Common myeloid progenitor, CD34-positive (primary cell): ENCODE measurements at places on chromosomes 7 and 10.

- no peak for DNase-seq
These were observed 22.9 kb upstream of the ANTXRL start for GRCh38 chr10:46263831-46264268.

DNA sequence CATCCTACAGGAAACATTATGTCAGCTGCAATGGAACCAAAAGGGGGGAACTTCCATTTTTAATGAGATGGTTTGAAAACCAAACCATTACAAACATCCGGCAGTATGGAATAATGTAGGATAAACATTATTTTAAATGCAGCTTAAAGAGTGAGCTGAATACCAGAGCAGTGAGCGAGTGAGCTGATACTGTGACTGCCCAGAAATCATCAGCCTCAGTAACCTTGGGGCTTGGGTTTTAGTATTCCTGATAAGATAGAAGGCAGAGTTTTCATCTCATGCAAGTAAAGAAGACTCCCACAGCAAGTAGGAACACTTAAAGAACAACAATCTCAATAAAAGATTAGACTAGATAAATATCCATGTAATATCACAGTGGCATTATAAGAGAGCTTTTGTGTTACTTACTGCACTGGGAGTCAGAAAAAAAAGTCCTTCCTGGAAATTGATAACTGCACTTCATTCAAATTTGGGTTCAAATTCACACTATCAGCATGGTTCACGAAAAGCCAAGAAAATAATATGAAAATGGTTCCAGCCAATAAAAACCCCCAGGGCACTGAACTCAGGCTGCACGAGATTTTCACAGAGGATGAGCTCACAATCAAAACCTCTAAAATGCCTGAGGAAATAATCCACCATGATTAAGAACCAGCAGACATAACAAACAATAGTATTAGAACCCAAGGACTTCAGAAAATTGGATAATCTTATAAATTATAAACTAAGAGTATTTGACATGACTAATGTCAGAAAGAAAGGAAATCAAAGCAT, 115.7 kb downstream of the MTPAP start:
- DNase-seq = no peak

DNA sequence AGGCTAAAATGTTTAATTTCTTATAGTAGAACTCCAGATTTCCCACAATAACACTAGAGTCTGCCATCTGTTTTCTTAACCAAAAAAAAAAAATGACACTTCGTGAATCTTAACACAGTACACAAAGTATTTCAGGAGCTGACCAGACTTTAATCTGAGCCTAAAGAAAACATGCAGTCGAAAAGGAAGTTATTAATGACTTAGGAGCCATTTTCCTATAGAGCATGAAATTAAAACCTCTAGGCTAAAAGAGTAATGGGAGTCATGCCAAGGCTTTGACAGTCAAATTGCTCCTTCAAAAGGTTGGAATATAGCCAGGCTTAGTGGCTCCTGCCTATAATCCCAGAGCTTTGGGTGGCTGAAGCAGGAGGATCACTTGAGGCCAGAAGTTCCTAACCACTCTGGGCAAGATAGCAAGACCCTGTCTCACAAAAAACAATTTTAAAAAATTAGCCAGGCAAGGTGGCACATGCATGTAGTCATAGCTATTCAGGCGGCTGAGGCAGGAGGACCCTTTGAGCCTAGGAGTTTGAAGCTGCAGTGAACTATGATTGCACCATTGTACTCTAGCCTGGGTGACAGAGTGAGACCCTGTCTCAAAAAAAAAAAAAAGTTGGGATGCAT, 13.6 kb downstream of the MICU1 start:
- DNase-seq = no peak

DNA sequence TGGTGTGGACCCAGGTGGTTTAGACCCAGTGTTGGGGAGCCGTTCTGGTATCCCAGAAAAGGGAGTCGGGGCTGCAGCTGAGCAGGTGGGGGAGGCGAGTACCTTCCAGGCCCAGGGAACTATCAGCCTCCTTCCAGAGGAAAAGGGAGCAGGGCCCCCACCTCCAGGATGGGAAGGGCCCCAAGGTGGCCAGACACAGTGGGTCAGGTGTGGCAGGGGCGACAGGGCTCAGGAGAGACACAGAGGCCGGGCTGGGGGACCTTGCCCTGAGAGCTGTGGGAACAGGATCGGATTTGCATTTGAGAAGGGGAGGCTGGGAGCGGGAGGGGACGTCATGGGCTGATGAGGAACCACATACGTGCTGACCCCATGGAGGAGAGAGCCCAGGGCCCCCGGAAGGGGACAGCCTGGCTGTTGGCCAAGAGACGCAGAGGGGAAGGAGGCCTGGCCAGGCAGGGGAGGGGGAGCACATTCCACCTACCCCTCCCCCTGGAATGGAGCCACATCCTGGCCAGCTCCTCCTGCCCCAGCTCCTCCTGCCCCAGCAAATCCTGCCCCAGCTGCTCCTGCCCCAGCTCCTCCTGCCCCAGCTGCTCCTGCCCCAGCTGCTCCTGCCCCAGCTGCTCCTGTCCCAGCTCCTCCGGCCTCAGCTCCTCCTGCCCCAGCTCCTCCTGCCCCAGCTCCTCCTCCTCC, 9.7 kb upstream of the TTYH3 start:
- peak; percentile 45 for DNase-seq

DNA sequence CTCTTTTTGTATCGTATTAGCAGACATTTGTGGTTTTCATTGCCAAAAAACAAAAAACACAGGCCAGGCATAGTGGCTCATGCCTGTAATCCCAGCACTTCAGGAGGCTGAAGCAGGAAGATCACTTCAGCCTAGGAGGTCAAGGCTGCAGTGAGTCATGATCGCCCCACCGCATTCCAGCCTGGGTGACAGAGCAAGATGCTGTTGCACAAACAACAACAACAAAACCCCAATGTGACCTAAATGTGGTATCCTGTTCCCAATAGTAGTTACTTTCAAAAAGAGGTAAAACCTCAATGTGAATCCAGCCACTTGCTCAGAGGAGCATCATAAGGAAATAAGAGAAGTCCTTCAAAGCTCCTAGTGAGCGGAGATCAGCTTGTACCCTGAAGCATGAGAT, 45.8 kb upstream of the SKAP2 start:
- peak; percentile 3 for DNase-seq

DNA sequence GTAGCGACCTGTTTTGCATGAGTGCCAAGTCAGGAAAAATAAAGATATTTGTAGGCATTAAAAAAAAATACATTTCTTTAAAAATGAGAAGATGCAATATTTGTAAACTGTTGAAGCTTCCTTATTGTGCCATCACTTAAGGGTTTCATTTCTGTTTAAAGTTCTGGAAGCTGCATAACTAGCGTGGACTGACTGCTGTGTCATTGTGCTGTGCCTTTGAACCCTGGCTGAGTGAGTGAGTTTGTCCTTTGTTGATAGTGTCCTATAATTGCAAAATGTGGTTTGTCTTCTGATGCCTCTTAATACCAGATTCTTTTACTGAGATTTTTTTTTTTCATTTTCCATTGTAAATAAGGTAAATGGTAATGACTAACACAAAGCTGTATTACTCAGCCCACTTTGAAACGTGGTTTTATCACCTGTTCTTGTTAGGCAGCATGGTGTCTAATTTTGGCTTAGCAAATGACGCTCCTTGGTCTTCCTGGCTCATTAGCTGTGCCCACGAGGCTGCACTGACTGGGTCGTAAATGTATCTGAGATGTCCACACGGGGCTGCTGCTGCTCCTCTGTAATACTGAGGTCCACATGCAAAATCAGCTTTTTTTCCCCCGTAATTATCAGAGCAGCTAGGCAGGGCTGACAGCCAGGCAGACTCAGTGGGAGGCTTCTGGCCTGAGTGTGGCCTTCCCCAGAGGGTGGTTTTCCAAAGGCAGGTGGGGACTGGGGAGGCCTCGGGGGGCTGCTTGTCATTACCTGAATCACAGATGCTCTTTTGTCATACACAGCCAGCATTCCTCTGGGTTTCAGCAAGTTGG, 14.8 kb downstream of the ZSCAN25 start:
- DNase-seq = peak; percentile 10

DNA sequence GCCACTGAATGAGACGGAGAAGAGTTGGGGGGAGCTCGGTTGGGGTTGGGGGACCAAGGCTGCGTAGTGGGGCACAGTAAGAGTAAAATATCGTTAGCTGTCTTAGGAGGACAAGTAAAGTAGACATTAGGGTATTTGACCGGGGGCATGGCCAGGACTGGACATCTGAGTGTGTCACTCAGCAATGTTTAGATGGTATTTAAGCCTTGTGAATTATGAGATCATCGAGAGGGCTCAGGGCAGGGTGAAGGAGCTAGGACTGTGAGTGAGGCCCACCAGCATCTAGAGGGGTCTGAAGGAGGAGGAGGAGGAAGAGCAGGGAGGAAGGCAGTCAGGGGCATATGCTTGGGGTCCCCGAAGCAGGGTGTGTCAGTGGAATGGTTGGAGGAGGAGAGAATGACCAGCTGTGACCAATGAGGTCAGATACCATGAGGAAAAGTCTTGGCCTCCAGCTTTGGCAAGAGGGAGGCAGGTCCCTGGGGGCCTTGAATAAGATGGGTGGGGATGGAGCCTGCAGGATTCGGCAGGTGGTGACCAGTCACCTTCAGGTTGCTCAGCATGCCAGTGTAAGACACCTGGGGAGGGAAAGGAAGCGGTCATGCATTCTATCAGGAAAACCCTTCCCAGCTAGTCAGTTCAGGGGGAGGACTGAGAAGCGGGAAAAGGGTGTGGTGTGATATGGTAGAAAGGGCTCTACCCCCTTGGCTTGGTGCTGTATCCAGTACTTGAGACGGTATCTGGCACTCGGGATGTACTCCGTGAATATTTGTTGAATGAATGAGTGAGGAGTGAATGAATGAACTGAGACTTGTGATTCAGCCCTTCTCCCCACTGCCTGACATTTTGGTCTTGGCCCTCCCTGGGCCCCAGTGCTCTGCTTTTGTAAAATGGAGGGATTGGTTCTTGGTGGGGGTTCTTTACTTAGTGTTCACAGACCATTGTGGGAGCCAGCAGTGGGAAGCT, 34.8 kb upstream of the SH2D4B start:
- no peak for DNase-seq

GRCh38 chr10:82817676-82818422, 942.9 kb downstream of the NRG3 start:
- no peak for DNase-seq

GRCh38 chr7:16189026-16189715, 232.2 kb downstream of the CRPPA start:
- no peak for DNase-seq

- no peak for DNase-seq
These were observed 19.4 kb downstream of the MCM10 start for GRCh38 chr10:13180788-13181187.
